ENCODE measurements at places on chromosomes 5 and 9.
A peak's percentile ranks its signal among the peaks of the same experiment; 100 is the strongest.

DNA sequence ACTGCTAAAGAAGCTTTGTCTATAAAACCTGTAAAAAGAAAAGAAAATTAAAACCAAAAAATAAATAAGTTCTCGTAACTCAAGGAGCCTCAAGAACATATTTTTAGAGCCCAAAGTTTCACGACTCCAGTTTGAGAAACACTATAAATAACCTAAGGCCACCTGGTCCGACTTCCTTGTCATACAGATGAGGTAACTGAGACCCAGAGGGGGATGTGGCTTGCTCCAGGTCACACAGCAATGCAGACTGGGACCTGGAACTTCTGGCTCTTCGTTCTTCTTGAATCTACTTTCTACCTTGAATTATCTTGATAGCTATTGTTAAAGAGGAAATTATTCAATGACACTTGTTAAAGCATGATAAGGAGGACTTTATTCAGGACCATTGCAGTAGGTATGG, 514.8 kb downstream of the CDK5RAP2 start:
- no peak for DNase-seq

GRCh38 chr5:73215531-73215890, 42.5 kb downstream of the TMEM174 start:
- no peak for DNase-seq

- DNase-seq = no peak
These were observed 101.6 kb downstream of the TRIO start for GRCh38 chr5:14244721-14245120.

GRCh38 chr9:73219985-73220626, 68.4 kb downstream of the ANXA1 start:
- DNase-seq = peak; percentile 63

GRCh38 chr5:114055318-114056184, 306.3 kb upstream of the KCNN2 start:
- peak; percentile 46 for DNase-seq

- DNase-seq = no peak
These were observed 31.4 kb upstream of the SELENOP start for GRCh38 chr5:42842921-42843641.

GRCh38 chr9:121357011-121357410, 13.0 kb downstream of the STOM start:
- DNase-seq = no peak

Data from ELR (cell line).